ENCODE measurements at places on chromosomes 16 and 17. TPM values are rescaled to one million over a fixed set of nuclear protein-coding genes. Genes with fewer than 3 reads are reported as not detected.

The PPM1D gene
- total RNA-seq = 26.1 TPM

- no peaks in the 10 kb centered on the region for H3K36me3 ChIP-seq
- no peaks in the 10 kb centered on the region for H3K4me1 ChIP-seq
- peak within 1 kb of the TSS; percentile 86 for H3K27ac ChIP-seq
- H3K27me3 ChIP-seq = no peaks in the 10 kb centered on the region
These were observed at the start of gene EMP2 for GRCh38 chr16:10579965-10580882. EMP2 (minus strand) TSS chr16:10580598; CDS start chr16:10547617, 32,981 bp downstream.

DNA sequence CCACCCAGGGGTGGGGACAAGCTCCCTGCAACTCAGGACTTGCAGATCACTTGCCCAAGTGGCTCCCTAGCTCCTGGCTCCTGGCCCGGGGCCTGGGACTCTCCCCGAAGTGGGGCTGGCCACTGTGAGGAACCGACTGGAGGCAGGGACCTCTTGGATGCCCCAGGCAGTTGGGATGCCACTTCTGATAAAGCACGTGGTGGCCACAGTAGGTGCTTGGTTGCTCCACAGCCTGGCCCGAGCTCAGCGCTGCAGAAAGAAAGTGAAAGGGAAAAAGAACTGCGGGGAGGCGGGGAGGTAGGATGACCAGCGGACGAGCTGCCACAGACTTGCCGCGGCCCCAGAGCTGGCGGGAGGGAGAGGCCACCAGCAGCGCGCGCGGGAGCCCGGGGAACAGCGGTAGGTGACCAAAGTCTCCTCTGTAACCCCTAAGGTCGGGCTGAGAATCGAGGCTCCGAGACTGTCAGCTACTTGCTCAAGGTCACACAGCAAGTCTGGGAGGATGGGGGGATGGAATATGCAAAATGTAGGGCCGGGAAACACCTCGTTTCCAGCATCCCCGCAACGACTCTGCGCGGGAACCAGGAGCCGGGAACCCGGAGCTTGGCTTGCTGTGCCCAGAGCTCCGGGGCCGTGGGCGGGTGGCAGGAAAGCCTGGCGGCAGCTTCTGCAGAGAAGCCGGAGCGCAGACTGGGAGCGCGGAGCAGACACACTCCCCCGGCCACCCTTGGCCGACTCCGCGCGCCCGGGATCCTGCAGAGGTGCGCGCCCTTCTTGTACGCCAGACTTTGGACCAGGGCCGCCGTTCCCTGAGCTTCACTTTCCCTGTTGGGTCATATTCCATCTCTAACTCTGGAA, 1.9 kb downstream of the CIITA start:
- no peaks in the 10 kb centered on the region for H3K36me3 ChIP-seq
- H3K4me1 ChIP-seq = no peaks in the 10 kb centered on the region
- H3K27me3 ChIP-seq = no peaks in the 10 kb centered on the region
- peak overlapping the region; percentile 41 for H3K4me3 ChIP-seq

- no peak for DNase-seq
- no peaks in the 10 kb centered on the region for H3K36me3 ChIP-seq
- H3K27ac ChIP-seq = no peak overlapping the region
- H3K27me3 ChIP-seq = no peaks in the 10 kb centered on the region
- H3K4me1 ChIP-seq = no peaks in the 10 kb centered on the region
- H3K4me3 ChIP-seq = no peak overlapping the region
These were observed 22.6 kb downstream of the PRPSAP1 start for GRCh38 chr17:76331083-76331482.

- no peak for DNase-seq
- H3K4me1 ChIP-seq = no peaks in the 10 kb centered on the region
- H3K4me3 ChIP-seq = no peak overlapping the region
- H3K36me3 ChIP-seq = no peaks in the 10 kb centered on the region
- no peaks in the 10 kb centered on the region for H3K27me3 ChIP-seq
- no peak overlapping the region for H3K27ac ChIP-seq
These were observed 11.0 kb upstream of the KATNB1 start for GRCh38 chr16:57724531-57724930.

GRCh38 chr16:56344518-56345405, 80.6 kb downstream of the AMFR start:
- no peak overlapping the region for H3K4me3 ChIP-seq
- no peak for DNase-seq
- no peaks in the 10 kb centered on the region for H3K4me1 ChIP-seq
- no peaks in the 10 kb centered on the region for H3K27me3 ChIP-seq
- no peak overlapping the region for H3K27ac ChIP-seq

DNA sequence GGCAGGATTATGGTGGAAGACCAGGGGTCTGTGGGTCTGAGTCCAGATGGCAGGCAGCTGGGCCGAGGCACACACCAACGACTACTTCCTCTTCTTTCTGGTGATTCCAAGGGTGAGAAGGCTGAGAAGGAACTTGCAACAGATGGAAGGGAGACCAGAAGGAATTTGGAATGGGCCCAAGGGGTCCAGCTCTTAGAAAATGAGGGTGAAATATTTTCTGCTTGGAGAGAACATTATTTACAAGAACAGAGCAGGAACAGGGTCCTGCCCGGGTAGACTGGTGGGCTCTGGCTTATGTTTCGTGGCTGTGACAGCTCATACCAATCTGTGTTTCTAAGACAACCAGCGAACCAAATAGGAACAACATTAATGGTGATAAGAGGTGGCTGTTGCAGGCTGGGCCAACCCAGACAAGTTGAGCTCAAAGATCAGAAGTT, 36.6 kb downstream of the CCDC42 start:
- H3K36me3 ChIP-seq = no peaks in the 10 kb centered on the region
- H3K27me3 ChIP-seq = no peaks in the 10 kb centered on the region
- DNase-seq = peak; percentile 52

Measured in uterus (tissue), 4 donors.